Activated T-cell treated with anti-CD3 and anti-CD28 coated beads for 1 hour (primary cell): ENCODE measurements at places on chromosomes 5 and 9.

DNA sequence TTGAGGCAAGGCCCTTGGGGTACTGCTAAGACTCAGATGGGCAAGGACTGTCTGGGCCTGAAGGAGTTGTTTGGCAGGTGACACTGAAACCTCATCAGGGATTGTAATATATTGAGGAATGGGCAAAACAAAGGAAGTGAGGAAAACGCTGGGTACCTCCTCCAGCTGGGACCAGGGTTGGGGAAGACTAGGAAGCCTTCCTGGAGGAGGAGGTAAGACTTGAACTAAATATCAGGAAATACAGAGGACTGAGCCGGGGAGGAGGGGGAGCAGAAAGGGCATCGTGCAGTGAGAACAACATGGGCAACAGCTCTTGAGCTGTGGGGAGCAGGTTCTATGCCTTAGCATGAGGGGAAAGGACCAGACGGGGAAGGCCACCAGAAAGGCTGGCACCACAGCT lies 144.0 kb downstream of the GABBR2 start:
- no peak for DNase-seq

DNA sequence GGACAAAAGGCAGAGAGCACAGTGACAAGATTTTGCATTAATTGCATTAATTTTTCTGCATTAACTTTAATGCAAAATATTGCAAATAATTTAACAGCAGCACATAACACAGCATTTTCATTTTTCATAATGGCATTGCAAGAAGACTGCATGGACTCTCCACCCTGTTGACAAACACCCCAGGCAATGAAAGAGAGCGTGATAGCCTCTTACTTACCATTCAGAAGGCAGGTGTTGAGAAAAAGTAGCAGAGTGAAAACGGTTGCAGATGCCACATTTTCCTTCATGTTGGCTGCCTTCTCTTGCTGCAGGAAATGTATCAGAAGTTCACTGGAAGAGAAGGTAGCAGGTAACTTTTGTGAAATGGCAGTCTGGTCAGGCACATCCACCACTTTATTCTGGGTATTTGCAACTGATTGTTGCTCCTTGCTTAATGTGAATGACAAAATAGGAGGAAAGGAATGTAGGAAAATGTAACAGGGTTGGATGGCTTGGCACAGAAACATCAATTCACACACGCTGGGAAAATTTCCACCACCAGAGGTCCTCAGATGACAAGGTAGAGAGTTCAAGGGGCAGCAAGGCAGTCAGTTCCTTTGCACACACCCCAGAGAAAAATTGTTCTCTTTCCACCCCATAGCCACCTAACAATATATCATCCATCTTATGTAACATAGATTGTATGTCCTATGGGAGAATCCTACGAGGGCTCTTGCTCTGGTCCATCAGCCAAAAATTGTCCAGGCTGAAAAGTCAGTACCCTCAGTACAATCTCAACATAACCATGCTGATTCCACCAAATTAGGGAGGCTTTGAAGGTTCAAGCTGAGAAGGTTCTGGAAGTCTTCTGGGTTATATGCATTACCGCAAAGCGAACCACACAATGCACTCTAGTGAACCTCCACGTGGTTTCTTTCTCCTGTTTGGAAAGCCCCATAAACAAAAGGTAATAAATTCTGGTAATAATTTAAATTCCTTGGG lies 41.9 kb upstream of the AGXT2 start:
- peak; percentile 31 for DNase-seq

GRCh38 chr9:113609562-113610318 lies 146.2 kb downstream of the RGS3 start:
- no peak for DNase-seq

DNA sequence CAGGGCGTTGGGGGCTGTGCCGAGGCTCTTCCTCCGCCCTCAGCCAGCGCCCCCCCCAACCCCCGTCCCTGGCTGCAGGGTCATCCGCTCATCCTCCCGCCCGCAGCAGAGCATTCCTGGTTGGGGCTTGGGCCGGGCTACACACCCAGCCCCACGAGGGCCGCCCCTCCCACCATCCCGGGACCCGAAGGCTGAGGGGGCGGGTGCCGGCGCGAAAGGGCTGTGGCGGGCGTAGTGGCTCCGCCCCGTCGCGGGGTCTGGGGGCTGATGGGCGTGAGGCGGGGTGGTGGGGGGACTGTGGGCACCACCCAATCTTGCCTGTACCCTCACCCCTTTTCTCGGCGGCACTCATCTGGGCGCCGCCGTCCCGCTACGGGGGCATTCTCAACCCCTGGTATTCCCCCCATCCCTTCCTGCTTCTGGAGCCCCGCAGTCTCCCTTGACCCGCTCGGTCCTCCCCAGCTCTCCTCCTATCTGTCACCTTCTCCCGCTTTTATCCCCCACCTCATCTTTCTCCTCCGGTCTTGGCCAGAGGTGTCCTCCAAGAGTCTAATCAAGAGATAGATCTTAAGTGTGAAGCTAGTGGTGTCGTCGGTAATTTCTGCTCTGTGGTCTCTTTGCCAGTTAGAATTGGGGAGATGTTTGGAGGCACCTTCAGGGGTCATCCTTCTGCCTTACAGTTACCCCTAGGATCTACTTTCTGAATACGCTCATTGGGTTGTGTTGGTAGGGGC lies 1.6 kb downstream of the FER start:
- DNase-seq = no peak

GRCh38 chr5:145830594-145830993 lies 4.5 kb downstream of the PRELID2 start:
- DNase-seq = no peak

DNA sequence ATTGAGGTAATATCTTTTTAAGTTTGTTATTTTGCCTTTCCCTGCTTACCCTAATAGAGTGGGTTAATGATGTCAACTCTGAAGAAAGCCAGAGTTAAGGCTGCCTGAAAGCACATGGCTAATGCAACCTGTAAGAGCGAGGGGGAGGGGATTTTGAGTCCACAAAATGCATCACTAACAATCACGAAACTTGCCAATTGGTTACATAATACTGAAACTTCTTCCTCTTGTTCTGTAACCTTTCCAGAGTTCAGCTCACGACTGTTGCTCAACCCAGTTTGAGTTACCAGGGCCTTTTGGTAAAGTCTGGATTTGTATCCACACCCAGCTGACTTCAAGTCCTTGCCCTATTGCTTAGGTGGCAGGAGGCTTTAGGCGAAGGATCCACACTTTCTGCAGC lies 308.8 kb downstream of the EFNA5 start:
- DNase-seq = no peak

- no peak for DNase-seq
These were observed 6.1 kb downstream of the GLIPR2 start for GRCh38 chr9:36142510-36143244.

DNA sequence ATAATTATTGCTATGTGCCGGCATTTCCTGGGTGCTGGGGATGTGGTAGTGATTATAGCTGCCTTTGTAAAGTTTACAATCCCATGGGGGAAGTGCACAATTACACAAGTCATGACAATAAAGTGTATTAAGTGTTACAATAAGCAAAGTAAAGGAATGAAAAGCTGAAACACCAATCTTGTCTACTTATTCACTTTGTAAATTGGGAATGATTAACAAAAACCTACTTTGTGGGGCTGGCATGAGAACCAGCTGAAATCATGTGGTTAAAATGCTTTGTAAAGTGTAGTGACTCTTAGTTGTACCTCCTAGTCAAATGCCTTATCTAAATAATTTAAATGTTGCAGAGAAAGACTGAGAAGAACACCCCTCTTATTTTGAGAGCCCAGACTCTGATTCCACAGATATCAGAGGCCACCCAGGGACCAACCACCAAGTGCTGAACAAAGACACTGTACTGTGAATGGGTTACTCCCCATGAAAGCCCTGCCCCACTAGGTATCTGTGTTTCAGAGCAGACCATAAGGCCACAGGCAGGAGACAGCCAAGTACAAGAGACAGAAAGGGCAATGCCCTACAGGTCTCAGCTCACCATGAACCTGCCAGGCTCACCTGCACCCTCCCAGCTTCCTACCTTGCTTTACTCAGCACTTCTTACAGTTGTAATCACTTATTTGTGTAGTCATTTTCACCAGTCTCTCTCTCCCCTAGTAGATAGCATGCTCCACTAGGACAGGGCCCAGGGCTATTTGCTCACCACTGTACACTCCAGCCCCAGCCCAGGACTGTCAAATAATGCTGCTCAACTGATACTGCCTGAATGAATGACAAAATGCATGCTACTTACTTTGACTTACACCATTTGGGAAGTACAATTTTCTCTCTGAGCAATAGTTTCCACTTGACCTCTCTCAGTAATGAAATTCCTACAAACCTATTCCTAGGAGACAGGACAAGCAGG lies 101.6 kb upstream of the APC start:
- DNase-seq = no peak

GRCh38 chr9:84190411-84190810 lies 150.1 kb downstream of the SLC28A3 start:
- no peak for DNase-seq

- no peak for DNase-seq
These were observed 36.2 kb downstream of the DDX46 start for GRCh38 chr5:134794819-134795218.

DNA sequence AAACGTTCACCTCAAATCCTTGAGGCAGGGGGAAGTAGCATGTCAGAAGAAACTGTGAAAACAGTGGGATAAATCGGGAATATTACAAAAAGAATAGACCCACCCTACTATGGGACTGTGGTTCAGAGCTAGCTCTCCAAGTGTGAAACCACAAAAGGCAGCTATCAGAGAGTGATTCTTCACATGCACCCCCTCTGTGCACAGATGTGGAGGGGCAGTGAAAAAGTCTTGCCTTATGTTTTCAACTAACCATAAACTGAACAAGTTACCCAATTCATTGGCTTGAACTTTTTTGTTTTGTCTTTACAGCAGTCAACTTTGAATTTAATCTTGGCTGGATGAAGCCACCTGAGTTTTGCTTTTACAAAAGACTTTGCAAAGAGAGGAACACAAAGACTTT lies 98.8 kb upstream of the NR4A3 start:
- DNase-seq = no peak

DNA sequence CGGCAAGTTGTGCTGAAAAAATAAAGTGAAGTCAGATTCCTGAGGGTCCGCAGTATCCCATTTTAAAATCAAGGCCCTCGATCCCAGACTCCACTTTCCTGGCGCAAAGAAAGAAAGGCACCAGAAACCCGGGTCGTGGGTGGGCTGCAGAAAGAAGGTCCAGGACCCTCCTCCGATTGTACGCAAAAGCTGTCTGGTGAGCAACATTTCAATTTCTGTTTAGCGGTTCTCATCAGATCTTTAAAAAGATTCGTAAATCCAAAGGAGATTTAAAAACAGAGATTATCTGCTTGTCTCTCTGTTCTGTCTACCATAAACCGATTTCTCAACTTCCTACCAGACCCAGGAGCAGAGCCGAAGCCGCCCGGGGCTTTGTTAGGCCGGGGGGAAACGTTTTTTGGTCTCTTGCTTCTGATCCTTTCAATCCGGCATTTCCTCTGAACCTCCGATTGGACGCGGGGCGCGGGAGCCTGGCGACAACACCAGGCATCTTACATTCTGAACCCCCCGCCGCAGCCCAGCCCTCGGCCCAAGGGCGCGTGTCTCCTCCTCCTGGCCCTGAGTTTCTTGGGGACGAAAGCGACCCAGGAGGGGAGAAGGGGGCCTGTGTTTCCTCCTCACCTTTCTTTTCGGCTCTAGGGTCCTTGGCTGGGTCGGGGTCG lies 746 bp downstream of the NKX2-5 start:
- DNase-seq = no peak

- no peak for DNase-seq
These were observed 620.7 kb upstream of the ARRDC3 start for GRCh38 chr5:92003806-92004205.

GRCh38 chr5:151222790-151223446 lies 974 bp downstream of the CCDC69 start:
- peak; percentile 38 for DNase-seq

DNA sequence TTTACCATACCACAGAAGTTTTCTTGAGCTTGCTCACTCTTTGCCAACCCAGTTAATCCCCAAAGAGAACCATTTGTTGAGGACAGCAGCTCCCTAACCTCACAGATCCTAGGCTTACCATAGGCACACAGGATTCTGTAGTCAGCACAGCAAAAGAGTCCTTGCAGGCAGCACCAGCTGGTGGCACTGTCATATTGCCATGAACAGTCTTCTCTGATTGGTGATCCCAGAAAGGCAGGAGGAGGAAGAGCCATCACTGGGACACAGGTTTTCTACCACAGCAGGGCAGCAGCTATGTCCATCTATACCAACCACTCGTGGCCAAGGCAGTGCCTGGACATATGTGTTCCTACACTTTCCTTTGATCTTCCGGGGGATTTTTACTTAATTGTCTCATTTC lies 297.1 kb upstream of the CD180 start:
- no peak for DNase-seq

DNA sequence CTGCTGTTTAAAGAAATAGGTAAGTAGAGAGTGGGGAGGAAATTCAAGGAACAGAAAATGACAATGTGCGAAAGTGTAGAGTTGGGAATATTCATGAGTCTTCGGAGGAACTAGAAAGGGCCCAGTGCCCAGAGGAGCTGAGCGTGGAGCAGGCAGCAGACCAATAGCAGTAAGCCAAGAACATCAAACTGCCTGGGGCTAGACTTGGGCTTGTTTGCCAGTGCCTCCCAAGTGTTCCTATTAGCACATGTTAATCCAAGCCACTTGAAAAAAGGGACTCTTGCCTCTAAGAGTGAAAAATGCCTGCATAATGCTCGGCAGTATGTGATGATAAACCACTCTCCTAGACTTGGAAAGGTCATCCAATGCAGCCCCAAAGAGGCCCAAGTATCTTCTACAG lies 1.2 kb upstream of the TAL2 start:
- DNase-seq = no peak

DNA sequence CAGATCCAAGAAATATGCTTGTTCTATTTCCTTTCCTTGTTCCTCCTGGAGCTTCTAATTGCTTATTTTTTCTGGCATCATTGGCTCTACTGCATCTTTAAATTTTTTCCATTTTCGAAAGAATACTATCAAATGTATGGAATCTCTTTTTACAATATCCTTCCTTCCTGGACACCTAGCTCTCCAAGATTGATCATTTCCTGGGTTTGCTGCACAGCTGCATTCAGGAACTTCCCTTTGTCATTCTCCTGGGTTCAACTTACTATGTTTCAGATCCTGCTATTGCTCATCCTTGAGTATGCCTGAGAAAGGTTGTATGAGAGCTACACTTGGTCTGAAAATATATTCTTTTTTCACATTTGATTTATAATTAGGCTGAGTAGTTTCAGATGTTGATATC lies 73.7 kb upstream of the ERCC6L2 start:
- no peak for DNase-seq

DNA sequence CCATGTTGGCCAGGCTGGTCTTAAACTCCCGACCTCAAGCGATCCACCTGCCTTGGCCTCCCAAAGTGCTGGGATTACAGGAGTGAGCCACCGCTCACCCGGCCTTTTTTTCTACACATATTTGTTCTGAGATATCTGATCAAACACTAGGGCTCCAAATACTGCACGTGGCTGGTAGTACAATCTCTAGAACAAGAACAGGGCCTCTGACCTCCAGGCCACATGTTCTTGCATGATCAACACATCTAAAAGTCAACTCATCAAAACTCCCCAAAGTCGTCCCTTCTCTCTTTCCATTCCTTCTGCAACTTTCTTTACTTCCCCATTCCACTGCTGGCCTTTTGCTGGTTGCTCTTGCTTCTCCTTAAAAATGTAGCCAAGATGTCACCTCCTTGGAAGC lies 113.3 kb upstream of the LHFPL2 start:
- no peak for DNase-seq
